ENCODE measurements at places on chromosomes 6 and 20.

DNA sequence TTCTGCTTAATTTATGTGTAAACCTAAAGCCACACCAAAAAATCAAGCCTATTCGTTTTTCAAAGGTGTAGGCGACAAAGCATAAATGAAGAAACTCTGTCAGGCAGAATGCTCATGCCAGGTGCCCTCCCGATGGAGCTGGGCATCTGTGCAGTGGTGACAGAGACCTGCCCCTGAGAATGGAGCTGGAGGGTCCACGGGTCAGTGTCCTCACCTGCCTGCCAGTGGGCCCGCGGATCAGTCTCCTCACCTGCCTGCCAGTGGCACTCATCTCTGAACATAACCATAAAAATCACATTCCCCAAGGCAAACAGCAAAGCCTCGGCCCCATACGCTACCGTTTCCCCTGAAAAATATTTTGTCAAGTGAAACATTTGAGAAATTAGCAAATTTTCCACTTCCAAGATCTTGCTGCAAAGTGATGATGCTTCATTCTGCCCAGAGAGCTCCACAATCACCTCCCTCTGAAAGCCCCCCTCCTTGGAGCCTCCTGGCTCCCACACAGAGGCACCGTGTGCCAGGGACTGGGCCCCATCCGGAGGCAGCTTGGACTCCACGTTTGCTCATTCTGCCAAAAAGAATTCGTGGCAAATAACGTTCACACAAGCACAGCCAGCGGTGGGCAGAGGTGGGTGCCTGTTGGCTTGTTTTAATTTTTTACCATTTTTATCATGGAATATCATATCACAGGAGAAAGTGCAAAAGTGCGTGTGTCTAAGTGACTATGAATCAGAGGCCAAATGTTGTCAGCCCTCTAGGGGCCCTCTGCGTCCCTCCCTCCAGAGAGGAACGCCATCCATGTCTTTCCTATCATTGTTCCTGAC lies 88.8 kb downstream of the YTHDF1 start:
- DNase-seq = no peak

DNA sequence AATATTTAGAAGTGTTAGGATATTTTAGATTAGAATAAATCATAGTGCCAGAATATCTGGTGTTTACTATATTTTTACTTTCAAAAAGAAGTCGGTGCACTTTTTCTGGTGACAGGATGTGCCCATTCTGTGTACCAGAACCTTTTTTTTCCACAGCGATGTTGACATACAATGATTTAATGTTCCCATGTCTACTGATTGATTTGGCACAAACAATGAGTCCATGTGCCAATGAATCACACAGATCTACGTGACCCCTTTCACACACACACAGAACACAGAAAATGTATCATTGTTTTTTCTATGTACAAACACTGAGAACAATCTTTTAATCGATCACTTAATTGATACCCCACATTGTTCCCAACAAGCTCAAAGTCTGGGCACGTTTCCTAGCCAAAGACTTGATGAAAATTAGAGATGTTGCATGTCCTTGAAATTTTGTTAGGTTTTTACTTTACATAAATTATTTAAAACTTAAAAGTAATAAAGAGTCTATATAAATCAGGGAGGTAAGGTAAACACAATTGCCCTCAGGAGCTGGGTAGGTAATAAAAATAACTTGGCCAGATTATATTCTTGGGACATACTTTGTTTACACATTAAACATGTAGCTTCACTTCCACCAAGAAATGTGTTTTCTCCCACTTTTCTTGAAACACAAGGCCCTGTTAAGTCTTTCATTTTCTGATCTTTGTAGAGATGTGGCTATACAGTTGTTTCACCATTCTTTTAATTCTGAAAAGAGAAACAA lies 36.4 kb upstream of the SOX4 start:
- no peak for DNase-seq

DNA sequence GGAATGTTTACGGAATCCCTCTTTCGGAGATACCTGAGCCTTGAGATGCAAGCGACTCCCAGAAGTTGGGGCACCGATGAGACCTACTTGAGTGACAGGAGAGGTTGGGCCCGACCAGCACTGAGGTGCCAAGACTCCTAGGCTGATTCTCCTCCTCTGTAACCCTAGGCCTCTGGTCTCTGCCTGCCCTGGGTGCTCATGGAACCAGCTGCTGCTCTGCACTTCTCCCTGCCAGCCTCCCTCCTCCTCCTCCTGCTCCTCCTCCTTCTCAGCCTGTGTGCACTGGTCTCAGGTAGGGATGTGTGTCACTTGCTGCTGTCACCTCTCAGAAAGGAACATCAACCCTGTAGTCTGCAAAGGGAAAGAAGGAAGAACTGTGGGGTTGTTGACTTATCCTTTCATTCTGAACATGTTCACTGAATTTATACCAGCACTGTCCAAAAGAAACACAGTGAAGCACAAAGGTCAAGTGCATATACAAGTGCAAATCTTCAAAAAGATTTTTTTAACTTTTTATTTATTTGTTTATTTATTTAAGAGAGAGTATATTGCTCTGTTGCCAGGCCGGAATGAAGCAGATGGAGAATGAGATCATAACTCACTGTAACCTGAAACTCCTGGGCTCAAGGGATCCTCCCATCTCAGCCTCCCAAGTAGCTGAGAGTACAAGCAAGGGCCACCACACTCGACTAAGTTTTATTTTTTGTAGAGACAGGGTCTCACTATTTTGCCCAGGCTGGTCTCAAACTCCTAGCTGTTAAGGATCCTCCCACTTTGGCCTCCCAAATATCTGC lies 913 bp downstream of the BTN2A2 start:
- no peak for DNase-seq

DNA sequence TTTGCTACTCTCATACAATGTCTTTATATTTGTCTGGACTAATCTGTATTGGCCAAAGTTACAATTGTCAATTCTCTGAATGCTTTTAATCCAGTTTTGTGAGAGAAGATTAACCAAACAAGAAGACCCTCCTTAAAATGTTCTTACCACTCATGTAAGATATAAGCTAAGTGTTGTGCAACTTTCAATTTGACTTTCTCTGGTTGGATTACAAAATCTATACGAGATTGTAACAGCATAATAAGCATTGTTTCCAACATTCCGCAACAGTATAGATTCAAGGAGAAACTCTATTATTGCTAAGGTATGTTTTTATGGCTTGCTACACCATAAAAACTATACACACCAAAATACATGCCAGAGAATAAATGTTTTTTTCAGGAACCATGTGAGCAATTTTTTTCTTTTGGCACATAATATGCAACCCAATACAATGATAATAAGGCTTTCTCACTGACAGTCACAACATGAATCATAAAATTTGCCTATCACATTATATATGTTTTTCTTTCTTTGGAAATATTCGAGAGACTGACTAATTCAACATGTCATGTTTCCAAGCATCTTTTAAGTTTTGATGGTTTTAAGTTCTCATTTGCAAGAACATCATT lies 12.2 kb upstream of the TRPC4AP start:
- no peak for DNase-seq

- DNase-seq = no peak
Measured at GRCh38 chr20:58655328-58656107, 4.4 kb downstream of the STX16 start.

DNA sequence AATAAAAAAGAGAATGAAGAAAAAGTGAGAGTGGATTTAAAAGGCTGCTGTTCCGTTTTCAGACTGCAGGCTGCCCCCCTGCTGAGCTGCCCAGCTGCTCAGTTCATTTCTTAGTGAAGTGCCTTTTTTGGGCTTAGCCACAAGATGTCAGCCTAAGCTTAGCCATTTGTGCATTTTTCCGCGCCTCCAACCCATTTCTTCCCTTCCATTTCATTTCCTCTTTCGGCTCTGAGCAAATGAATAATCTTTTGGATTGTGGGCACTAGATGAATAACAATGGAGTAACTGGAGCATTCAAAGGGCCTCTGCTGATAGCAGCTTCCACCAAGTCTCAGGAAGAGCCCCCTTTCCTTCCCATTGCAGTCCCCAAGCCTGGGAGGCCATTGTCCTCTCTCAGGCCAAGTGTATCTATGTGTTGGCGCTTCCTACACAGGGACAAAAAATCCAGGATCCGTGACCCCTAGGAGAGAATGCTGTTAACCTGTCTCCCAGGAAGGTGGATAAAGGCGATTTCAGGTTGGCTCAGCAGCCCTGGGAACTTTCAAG lies 83.5 kb upstream of the SPTLC3 start:
- peak; percentile 55 for DNase-seq

Data from substantia nigra (tissue), 51 donors.